ENCODE measurements at places on chromosomes 12 and 14.

DNA sequence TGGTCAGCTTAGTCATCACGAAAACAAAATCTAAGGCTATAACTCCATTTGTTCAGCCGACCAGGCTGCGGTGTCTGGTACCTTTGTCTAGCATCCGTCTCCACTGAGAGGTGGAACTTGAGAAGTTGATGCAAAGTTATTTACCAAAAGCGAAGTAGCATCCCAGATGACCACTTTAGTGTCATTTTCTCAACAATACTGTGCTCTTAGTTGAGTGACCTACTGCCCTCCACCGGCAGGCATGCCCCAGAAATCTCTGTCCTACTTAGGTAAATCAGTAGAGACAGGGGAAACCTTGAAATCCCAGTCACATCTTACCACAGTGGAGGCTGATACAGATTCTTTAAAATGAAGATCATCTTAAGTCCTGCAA is 1.3 kb upstream of the ST8SIA1 start:
- DNase-seq: no peak

- no peak for DNase-seq
Measured at GRCh38 chr14:62532181-62532580, 513.1 kb downstream of the KCNH5 start.

- DNase-seq: no peak
Measured at GRCh38 chr12:11868027-11868426, 202.7 kb upstream of the BCL2L14 start.

GRCh38 chr14:53193193-53193592 is 40.1 kb upstream of the DDHD1 start:
- DNase-seq: no peak

DNA sequence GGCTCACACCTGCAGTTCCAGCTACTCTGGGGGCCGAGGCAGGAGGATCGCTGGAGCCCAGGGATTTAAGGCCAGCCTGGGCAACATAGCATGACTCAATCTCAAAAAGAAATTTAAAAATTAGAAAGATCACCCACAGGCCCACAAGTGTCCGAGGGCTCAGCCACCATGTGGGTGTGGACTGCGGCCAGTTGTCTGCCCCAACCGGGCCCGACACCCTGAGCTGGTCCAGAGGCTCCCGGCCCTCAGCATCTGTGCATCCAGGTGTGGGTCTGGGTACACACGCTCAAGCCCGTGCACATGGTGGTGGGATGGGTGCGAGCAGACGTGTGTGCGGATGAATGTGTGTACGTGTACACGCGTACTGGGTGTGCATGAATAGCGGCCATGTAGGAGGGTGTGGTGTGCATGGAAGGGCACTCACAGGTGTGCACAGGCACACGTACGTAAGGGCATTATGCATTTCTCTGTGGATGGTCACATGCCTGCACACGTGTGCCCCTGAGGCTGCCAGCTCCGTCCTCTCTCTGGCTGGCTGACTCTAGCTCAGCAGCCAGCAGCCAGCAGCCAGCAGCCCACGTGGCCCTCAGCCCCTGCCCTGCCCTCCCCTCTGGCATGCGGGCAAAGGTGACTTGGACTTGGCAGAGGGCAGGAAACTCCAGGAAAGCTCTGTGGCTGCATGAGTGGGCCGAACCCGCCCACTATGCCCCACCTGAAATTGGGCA is 23.3 kb upstream of the NUDT14 start:
- DNase-seq: no peak

DNA sequence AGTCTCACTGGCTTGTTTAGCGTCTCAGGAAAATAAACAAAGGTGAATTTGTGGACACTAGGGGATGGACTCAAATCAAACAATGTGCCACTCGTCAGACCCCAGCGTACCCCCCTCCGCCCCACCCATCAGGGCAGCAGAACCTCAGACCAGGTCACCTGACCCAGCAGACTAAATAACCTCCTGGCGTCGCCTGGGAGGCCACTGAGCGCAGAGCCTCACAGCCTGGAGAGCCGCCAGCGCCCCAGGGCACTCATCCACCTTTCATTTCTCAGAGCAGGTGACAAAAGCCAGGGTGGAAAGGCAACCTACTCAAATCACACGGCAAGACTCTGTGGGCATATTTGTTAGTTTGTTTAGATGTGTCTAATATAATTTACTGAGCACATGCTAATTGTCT is 100.9 kb downstream of the DICER1 start:
- DNase-seq: no peak

- DNase-seq: no peak
Measured at GRCh38 chr12:4449851-4450221, 4.2 kb upstream of the FGF6 start.

GRCh38 chr12:12088761-12089160 is 18.0 kb downstream of the BCL2L14 start:
- no peak for DNase-seq

DNA sequence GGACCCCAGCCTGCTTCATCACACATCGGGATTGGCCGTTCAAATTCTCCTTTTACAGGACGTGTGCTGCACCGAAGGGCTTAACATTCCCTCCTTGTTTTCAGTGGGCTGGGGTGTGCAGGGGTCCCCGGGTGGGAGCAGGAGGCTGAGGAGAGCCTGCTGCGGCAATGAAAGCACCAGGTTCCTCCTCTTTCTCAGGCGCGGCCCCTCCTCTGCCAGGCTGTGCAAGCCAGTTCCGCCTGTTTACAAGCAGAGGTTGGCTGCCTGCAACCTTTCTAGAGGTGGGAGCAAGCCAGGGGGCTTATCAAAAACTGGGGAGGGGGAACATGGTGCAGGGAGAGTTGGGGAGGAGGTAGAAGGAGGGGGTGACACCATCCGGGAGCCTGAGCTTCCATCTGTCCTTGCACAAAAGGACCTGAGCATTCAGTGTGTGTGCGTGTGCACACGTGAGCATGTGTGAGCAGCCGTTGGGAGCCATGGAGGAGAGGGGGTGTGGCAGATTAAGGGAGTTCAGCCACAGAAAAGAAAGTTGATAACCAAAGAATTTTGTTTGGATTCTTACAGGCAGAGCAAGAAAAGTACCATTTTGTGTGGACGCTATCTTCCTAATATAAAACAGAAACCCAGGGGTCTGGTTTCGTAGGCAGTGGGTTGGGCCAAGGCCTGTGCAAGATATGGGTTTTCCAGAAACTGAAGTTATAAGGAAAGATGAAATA is 108.8 kb upstream of the RFLNA start:
- no peak for DNase-seq

GRCh38 chr12:100512692-100513091 is 39.0 kb downstream of the NR1H4 start:
- DNase-seq: no peak

- no peak for DNase-seq
Measured at GRCh38 chr14:71336489-71337192, 429.4 kb downstream of the PCNX1 start.

- no peak for DNase-seq
Measured at GRCh38 chr12:45408729-45409114, 192.8 kb downstream of the ANO6 start.

DNA sequence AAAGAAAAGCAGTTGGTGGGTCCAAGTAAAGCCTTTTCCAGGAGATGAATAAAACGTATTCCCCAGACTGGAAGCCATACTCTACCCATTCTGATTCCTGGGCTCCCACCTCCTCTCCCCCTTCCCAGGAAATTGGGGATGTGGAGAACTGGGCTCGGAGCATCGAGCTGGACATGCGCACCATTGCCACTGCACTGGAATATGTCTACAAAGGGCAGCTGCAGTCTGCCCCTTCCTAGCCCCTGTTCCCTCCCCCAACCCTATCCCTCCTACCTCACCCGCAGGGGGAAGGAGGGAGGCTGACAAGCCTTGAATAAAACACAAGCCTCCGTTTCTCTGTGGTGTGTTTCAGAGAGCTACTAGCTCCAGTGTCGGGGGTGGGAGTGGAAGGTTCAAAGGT is 822 bp upstream of the RDH5 start:
- DNase-seq: no peak

DNA sequence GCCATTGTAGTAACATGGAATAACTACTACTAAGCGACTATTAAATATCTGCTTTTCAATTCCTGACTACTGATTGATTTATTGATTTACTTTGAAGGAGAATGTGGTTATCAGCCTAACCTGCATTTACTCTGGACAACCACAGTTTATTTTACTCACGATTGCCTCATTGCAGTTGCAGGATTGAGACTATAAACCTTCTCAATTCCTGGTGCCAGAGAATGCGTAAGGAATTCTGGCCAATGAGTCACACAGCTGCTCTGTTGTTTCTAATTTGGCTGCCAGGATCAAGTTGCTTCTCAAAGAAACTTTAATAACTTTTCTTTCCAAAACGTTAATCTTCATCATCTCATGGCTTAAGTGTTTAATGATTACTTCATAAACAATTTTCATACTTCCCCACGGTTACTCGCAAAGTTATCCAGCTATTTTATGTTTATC is 13.1 kb upstream of the TMTC1 start:
- no peak for DNase-seq

DNA sequence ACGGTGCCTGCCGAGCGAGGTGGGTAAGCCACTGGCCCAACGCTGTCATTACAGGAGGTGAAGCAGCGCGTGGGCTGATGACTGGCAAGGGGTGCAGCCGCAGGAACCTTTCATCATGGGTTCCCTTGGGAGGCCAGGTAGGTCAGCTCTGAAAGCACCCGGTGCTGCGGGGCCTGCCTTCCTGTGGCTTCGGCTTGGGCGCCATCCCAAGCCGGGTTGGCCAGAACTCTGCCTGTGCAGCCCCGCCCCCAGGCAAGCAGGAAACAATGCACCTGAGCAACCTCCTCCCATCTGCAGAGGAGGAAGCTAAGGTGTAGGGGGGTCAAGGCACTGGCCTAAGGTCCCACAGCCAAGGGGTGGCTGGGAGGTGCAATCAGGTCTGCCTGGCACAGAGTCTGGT is 20.0 kb upstream of the HHIPL1 start:
- DNase-seq: no peak

DNA sequence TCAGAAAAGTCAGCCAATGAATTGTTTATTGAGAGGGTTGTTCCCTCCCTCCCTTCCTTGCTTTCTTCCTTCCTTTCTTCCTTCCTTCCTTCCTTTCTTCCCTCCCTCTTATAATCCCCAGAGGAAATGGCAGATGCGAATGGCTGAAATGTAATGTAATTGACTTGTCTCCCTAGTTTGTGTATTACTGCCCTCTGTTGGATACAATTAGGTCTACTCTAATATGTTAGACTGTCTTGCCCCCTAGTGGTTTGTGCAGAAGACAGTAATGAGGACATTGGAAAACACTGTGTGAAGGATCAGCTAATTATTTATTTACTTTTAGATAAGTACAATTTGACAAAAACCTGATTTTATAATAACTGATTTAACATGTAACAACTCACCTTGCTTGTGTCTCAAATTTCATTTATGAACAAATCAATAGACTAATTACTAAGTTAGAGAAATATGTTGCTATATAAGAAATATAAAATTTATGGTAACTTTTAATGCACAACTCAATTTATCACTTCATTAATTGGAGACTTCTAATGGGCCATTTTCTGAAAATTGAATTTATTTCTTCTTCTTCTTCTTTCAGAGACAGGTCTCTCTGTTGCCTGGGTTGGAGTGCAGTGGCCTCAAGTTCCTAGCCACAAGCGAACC is 229.8 kb upstream of the LRIG3 start:
- DNase-seq: no peak

DNA sequence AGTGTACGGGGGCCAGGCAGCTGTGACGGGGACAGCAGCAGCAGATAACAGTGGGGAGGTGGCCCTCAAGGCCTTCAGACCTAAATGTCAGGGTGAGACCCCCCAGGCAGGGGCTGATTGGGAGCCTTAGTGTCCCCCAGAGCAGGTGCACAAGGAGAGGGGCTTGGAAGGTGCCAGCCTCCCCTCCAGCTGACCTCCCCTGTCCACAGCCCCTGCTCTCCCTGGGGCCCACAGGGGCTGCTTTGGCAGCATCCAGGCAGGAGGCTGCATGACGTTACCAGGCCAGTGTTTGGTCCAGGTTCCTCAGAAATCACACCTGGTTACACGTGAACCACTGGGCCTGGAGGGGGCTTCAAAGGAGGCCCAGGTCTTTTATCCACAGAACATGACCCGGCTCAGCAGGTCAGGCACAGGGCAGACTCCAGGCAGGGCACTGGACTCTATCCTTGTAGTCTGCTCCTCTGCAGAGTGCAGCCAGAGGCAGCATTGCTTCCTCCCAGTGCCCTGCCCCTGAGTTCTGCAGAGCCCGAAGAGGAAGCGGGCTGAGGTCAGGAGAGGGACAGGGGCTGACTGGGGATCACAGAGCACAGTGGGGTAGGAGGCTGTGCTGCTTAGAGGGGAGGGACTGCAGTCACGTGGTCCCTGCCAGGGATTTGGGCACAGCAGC is 2.6 kb upstream of the TRMT61A start:
- no peak for DNase-seq

DNA sequence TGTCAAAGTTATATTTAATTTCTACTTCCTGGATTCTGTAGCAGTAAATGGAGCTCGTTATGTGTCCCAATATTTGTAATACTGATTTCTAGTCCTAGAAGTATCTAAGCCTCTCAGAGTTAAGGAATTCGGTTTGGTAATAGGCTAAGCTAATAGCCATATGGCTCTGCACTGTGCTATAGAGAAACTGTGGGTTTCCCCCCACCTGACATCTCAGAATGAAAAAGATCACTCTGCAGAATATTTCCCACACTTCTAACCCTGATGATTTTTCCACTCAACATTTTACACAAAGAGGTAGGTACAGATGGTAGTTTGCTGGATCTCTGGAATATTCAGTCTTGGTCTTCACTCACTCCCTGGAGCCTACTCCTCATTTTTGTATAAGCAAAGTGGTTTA is 71.2 kb downstream of the BORCS5 start:
- no peak for DNase-seq

DNA sequence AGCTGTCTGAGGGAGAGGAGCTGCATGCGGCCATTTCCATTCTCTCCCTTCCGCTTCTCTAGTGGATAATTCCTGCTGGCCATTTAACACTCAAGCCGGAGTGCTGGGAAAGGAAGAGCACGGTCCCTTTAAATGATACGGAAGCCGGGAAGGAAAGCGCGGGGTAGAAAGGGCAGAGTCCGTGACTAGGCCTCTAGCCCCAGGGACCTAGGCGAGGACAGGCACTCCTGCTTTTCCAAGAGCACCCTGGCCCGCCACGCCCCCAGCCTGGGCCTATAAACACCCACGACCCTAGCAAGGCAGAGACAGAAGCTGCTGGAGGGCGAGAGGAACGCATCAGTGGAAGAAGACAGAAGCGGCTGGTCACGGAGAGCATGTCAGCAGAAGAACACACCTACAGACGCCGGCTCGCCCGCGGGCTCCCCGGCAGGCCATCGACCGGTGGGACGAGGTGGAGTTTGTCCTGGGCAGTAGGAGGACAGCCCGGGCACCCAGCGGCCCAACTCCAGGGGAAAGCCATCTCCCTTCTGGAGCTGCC is 1206.6 kb upstream of the TMEM132C start:
- no peak for DNase-seq

GRCh38 chr14:99320621-99321235 is 48.7 kb upstream of the BCL11B start:
- DNase-seq: no peak
